ENCODE measurements at places on chromosomes 11 and 22. TPM values are rescaled to one million over a fixed set of nuclear protein-coding genes. Genes with fewer than 3 reads are reported as not detected.

Gene FOSL1
- total RNA-seq, result 9.8 TPM

Gene MIF
- total RNA-seq, result 361 TPM

Gene C11orf16
- total RNA-seq, result not detected

Gene CALCB
- not detected for total RNA-seq

Gene MS4A6E
- not detected for total RNA-seq

Gene SCO2
- 1.2 TPM for total RNA-seq

Gene RAC2
- 6.3 TPM for total RNA-seq

Gene KLHDC7B
- 0.63 TPM for total RNA-seq

Gene LRRC32
- 45.1 TPM for total RNA-seq

Gene SMTNL1
- total RNA-seq, result not detected

Gene POLD3
- total RNA-seq, result 7.7 TPM

Gene TOP3B
- 31.0 TPM for total RNA-seq

Gene TMEM191C
- 1.1 TPM for total RNA-seq

Gene ART5
- total RNA-seq, result not detected

Gene NPAS4
- total RNA-seq, result not detected

Gene C11orf86
- not detected for total RNA-seq

Gene SYT12
- total RNA-seq, result 2.6 TPM

Gene KCNE3
- 2.6 TPM for total RNA-seq

Gene FBLN1
- 150 TPM for total RNA-seq

Gene PANX3
- total RNA-seq, result not detected

Gene CCDC15
- 1.3 TPM for total RNA-seq

Gene MUC15
- not detected for total RNA-seq

Gene TCN2
- total RNA-seq, result 7.4 TPM

Gene CASP5
- total RNA-seq, result not detected

Gene MED17
- total RNA-seq, result 19.7 TPM

Gene C11orf65
- total RNA-seq, result 0.73 TPM

Gene UCP3
- total RNA-seq, result 0.65 TPM

Gene OR5B12
- total RNA-seq, result not detected

Gene DEUP1
- not detected for total RNA-seq

Gene UBXN1
- total RNA-seq, result 85.2 TPM

Gene OR5P2
- not detected for total RNA-seq
